ENCODE measurements at places on chromosomes 2 and 18.

GRCh38 chr18:35029103-35029502 is 12.1 kb upstream of the MAPRE2 start:
- DNase-seq = no peak

DNA sequence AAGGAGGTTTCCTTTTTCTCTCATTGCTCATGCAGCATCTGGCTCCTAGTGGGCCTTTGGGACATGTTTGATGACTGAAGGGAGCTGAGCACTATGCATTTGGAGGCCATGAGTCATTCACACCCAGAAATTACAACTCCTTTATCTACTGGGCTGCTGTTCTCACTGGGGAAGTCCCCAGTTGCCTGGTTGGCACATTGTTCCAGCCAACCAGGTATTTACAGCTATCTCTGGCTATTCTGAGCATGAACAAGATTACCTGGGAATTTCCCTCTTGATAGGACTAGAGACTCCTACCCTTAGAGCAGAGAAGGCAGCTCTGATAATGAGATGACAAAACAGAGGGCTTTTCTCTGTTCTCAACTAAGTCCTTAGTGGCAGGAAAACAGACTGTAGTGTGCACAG is 206.5 kb downstream of the SETBP1 start:
- DNase-seq = no peak

GRCh38 chr2:4618630-4619228 is 915.4 kb downstream of the DCDC2C start:
- DNase-seq = no peak

DNA sequence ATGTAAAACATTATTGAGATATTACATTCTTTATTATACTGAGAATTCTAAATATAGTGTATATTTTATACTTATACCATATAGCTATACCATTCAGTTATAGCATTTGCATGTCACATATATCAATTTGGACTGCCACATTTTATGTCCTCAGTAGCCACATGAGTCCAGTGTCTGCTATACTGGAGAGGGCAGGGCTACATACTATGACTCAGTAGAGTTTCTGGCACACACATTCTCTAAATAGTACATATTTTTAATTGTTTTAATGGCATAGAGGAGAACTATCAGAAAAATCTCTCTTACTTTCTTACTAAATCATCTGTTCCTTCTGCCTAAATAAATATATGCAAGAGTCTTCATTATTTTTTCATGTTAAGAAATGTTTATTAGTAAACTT is 55.4 kb upstream of the COL5A2 start:
- no peak for DNase-seq

DNA sequence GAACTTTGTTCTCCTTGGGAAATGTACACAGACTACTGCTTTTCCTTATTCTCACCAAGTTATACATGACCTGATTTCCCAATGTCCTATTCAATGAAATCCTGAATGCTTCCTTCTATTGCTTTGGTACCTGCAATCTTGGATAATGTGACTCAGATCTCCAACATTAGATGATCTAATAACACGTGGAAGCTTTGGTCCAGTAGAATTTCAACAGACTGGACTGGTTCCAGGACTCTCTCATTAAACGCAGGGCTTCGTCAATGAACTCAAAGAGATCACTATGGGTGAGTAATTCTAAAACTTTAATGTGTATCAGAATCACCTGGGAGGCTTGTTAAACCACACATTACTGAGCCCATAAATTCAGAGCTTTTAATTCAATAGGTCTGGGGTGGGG is 413.6 kb upstream of the KCNH7 start:
- DNase-seq = no peak

GRCh38 chr2:182381225-182381624 is 45.6 kb downstream of the PDE1A start:
- no peak for DNase-seq

- DNase-seq = no peak
Measured at GRCh38 chr2:144659731-144660275, 139.9 kb upstream of the ZEB2 start.

DNA sequence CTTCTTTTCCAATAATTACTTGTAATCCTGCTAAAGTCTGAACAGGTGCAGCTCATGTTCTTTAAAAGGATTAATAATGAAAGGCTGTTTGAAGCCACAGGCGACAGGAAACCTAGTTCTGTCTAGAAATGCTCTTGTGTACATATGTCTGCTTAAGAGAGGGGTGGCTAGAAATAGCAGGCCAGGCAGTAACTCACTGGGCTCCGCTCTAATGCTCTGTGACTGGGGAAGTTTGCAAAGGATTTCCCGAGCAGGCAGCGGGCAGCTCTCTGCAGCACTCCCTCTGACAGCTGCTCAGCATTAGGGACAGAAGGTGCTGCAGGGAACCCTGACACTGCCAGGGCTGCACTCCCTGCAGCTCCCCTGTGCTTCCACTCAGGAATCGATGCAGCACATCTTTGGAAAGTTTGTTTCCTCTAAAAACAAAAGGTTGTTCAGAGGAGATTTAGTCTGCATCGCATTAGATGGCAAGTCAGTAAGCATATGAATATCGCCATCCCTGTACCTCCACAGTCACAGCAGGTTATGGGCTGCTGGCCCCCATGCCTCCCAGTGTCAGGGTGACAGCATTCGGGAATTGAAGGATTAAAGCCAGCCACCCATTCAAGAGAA is 33.1 kb upstream of the TTC39C start:
- DNase-seq = no peak

- no peak for DNase-seq
Measured at GRCh38 chr2:236548179-236548921, 21.3 kb upstream of the ACKR3 start.

- DNase-seq = no peak
Measured at GRCh38 chr2:217732992-217733391, 269.8 kb downstream of the TNS1 start.

DNA sequence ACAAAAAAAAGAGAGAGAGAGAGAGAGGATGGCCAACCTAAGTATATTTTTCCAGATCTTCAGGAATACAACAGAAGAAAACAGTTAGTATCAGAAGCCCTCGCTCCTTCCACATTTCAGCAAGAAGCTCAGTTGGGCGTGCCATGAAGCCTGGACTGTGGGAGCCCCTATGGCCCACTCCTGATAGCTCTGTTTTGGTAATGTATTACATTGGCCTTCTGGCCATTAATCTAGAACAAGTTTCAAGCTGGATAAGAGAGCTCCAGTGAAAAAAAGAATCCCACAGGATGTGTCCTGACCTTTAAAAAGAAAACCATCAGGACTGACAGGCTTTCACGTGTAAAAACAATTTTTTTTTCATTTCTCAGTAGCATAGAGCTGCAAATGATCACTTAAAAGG is 197.9 kb downstream of the ICOS start:
- DNase-seq = no peak

DNA sequence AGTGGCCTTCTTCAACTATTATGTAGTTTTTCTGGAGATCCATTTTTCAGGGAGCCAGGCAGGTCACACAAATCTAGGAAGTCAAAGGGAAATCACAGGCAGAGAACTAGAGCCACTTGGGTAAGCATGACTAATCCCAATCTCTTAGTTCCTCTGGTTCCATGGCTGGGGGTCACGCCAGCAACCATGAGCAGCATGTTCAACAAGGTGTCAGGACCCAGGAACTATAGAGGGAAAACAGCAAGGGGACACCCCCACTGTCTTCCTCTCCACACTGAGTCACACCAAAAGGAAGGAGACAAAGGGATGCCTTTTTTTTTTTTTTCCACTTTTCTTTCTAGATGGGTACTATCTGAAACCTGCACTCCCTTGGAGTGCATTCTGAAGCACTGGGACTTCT is 250.9 kb downstream of the OTX1 start:
- DNase-seq = no peak

DNA sequence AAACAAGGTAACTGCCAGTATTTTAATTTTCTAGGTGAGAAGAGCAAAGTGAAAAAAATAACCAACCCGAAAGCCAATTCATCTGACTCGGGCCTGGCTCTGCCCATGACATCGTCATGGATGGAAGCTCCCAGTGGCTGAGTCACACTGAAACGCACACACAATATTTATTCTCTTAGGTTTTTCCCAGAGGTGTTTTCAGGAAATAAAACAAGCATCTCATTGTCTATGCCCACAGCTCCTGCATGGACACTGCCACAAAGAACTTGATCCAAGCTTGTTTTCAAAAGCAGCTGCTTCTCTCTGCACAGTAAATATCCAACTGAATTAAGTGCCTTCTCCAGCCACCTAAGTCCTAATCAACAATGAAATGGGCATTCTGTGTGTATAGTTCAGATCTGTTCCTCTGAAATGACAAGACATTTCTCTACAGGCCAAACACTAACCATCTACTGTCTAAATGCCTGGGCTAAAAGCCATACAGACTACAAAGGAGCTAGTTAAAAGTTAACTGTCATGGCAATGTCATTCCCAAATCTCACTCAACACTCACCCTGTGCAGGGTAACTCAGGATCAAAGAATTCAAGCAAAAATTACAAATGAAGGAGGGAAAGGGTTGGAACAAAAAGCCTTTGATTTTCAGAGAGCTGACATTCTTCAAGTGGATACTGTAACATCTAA is 62.9 kb downstream of the RPL31 start:
- DNase-seq = no peak

DNA sequence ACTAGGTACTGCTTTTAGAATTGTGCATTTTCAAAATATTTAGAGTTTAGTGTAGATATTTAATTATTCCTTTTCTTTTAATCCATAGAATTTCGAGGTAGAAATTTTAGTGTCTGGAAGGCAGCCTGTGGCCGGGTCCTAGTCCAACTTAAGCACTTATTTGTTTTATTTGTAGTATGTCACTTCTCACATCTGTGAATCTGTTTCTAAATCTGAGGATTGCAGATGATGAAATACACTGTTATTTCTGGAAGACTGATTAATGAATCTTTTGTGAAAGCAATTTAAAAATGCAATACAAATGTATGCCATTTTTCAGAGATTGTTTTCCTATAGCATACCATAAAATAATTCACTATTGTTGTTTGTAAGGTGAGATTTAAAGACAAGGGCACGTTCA is 483.9 kb upstream of the TRIB2 start:
- DNase-seq = no peak

GRCh38 chr2:151078889-151079288 is 182.8 kb downstream of the RBM43 start:
- DNase-seq = no peak

GRCh38 chr2:181662287-181662686 is 5.4 kb upstream of the CERKL start:
- no peak for DNase-seq

DNA sequence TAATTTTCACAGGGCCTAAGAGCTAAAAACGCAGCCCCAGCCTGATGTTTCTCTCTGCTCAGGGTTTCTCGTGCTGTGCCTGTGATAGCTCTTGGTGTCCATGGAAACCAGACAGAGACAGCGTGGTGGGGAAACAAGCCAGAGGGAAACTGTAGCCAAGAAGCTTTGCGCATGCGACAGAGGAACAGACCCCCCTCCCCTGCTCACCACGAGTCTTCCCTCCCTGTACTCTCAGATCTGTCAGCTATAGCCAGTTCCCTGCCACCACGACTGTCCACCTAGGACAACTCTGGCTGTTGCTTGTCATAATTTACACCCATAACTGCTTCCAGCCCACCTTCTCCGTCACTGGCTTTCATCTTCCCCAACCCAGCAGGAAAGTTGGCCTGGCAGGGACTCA is 13.2 kb upstream of the DNAJC27 start:
- DNase-seq = no peak

DNA sequence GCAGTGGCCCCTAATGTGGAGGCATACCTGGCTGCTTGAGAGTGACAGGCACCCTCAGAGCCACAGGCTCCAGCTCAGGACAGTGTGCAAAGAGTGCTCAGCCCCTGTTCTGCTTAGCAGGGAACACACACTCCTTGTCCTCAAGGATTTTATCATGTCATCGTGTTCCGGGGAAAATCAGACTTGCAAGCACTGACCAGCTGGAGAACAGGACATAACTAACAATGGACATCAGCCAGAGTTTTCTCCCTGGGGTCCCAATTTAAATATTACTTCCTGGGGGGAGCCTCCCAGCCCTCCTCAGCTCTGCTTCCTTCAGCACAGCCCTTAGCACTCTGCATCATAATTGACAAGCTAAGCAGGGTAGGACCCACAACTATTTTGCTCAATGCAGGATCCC is 175.4 kb upstream of the ACAA2 start:
- no peak for DNase-seq

DNA sequence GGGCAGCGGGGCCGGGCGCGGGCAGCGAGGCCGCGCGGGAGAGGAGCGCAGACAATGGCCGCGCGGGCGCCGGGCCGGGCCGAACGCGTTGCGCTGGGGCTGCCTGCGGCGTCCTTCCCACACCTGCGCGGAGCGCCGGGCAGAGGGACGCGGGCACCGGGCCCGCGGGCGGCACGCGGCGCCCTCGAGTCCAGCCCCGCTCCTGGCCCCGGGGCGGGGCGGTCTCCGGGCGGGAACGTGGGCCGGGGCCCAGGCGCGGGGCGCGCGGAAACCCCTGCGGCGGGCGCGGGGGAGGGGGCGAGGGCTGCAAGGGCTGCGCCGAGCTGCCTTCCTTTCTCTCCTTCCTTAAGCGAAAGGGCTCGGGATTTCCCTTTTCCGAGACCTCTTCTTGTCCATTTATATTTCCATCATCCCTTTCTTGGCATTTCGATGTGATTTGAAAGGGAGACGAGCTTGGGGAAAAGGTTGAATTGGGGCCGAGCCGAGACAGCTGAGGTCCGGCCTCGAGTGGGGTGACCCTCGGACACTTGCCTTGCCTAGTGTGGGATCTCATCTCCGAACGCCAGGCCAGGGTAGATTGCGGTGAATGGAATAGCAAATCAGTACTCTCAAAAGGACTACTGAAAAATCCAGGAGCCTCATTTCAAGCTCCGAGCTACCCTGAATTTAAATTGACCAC is 676 bp downstream of the KLHL23 start:
- peak; percentile 24 for DNase-seq

DNA sequence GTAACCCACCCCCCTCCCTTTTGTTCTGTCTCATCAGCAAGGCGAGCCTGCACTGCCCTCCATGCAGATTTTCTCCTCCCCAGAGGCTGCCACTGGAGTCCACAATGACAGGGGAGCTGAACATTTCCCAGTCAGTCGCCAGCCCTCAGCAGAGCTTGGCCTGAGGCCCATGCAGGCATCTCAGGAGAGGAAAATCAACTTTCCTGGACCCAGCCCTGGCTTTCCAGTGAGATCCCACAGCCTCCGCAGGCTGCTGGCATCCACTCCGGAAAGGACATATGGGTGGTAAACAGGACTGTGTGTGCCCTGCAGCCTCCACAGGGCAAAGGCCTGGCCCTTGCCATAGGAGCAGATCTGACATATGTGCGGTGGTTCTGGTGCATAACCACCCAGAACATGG is 253.8 kb downstream of the TNS1 start:
- DNase-seq = no peak

GRCh38 chr2:233501198-233502076 is 65.1 kb downstream of the USP40 start:
- no peak for DNase-seq

- no peak for DNase-seq
Measured at GRCh38 chr2:159933727-159934049, 128.7 kb downstream of the PLA2R1 start.

DNA sequence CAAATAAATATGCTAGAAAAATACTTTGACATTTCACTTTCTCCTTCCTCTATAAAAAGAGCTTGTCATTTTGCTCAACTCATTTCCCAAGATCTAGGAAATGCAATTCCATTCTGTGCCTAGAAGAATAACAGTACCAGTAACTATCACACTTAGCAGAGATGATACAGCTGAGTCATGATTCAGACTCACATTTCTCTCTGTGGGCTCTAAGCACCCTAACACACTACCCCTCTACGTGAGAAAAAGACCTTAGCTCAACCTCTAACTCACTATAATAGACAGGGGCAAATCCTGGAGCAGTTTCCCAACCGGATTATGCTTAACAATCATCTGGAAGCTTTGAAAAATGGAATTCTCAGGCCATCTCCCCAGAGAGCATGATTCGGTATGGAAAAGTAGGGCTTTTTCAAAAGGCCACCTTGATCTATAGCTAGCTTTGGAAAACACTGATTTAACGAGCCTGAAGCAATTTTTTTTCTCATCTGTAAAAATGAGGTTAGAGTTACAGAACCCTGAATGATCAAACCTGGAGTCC is 1312.3 kb upstream of the PIK3C3 start:
- no peak for DNase-seq

Measured in progenitor cell of endocrine pancreas (in vitro differentiated cells).